ENCODE measurements at places on chromosomes 11 and 22. TPM values are rescaled to one million over a fixed set of nuclear protein-coding genes. Genes with fewer than 3 reads are reported as not detected.

- H3K27ac ChIP-seq, result no peak overlapping the region
- peaks cover 6% of the 10 kb centered on the region for H3K36me3 ChIP-seq
- H3K4me3 ChIP-seq, result no peak overlapping the region
These were observed 169.1 kb downstream of the MAML2 start for GRCh38 chr11:96173906-96174305.

DNA sequence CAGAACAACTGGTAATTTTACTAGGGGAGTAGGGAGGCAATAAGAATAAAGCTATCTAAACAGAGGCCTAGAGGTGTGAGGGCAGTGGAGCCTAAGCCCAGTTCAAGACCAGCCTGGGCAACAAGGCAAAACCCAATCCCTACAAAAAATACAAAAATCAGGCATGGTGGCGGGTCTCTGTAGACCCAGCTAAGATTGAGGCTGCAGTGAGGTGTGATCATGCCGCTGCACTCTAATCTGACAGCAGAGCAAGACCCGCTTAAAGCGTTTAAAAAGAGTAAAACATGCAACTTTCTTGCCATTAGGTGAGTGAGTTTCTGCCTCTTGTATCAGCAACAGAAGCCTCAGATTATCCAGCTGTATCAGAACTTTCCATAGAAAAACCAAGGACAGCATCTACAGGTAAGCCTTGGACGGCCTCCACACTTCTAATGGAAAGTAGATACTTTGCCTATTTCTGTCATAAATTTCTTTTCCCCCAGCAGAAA, 12.1 kb downstream of the TAF1D start:
- H3K4me3 ChIP-seq, result no peak overlapping the region
- no peaks in the 10 kb centered on the region for H3K27me3 ChIP-seq
- no peak for DNase-seq
- no peak overlapping the region for H3K27ac ChIP-seq
- H3K36me3 ChIP-seq, result peaks cover 63% of the 10 kb centered on the region

DNA sequence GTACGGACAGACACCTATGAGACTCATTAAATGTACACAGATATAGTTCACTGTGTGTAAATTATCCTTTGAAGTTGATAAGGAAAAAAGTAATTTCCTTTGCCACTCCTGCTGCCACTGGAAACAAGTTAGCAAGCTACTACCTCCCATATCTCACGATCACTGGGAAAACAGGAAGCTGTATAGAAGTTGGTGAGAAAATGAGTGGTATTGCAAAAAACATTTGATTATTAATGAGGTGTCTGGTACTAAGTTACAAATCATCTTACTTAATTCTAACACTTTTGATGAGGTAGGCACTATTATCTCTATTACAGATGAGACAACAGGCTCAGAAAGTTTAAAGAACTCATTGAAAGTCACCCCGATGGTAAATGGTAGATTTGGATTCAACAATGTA, 68.5 kb downstream of the GAB2 start:
- no peak overlapping the region for H3K4me3 ChIP-seq
- H3K4me1 ChIP-seq, result peaks cover 11% of the 10 kb centered on the region
- no peaks in the 10 kb centered on the region for H3K36me3 ChIP-seq
- no peak overlapping the region for H3K27ac ChIP-seq

- DNase-seq, result no peak
- peak overlapping the region; percentile 23 for H3K27ac ChIP-seq
- H3K36me3 ChIP-seq, result no peaks in the 10 kb centered on the region
- H3K27me3 ChIP-seq, result no peaks in the 10 kb centered on the region
- peaks cover 42% of the 10 kb centered on the region for H3K4me1 ChIP-seq
These were observed 10.2 kb upstream of the FCHSD2 start for GRCh38 chr11:73152086-73152853.

The SPDYC gene
- not detected for total RNA-seq

The BMAL1 gene
- 112 TPM for total RNA-seq

The INPP5J gene
- 0.15 TPM for total RNA-seq

Data from CD4-positive, alpha-beta memory T cell (primary cell).